Stimulated activated CD4-positive, alpha-beta T cell treated with anti-CD3 and anti-CD28 coated beads, TNF-alpha, amount 100 ng/mL, for 24 hours (primary cell): ENCODE measurements at places on chromosomes 7 and 10.

DNA sequence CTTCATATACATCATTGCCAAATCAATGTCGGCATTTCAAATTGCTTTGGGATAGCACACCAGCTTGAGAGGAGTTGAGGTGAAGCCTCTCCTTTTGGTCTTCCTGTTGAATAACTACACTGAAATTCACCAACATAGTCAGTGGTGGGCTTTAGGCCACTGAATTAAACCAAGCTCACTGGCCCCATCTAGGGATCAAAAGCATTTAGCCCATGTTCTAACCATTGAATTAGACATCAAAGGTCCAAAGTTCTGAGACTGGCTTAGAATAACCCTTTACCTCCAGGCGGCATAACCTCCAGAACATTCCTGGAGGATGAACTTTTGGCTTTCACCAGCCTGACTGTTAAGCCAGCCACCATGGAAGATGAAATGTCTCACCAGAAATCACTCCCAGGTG, 54.6 kb downstream of the BPGM start:
- no peak for DNase-seq

DNA sequence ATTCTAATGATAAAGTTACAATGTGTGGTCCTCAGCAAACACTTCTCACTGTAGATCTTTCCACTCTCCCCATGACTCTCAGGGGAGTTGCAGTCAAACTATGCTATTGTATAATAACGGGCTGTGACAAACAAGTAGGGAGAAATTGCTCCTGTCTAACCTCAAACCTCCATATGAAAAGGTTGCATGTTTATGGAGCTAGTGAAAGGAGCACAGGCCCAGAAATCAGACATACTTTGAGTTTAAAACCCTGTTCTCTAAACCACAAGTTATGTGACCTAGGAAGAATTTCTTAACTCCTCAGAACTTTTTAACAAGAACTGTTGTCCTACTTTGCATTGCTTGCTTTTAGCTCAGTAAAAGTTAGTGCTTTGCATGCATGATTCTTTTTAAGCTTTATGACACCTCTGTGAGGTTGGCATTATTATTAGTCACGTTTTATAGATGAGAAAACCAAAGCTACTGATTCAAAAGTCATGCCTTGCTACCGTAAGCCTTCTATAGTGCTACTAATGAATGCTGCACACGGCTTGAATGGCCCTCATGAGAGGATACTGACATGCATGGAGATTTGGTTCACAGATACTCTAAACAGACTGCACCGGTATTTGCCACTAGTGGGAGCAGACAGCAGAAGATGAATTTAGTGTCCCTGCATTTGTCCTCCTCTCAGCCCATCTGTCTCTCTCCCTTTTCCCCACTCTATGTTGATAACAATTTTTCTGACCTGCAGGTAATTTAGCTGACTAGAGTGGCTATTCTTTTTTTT, 129.5 kb upstream of the PCGF5 start:
- DNase-seq, result no peak

DNA sequence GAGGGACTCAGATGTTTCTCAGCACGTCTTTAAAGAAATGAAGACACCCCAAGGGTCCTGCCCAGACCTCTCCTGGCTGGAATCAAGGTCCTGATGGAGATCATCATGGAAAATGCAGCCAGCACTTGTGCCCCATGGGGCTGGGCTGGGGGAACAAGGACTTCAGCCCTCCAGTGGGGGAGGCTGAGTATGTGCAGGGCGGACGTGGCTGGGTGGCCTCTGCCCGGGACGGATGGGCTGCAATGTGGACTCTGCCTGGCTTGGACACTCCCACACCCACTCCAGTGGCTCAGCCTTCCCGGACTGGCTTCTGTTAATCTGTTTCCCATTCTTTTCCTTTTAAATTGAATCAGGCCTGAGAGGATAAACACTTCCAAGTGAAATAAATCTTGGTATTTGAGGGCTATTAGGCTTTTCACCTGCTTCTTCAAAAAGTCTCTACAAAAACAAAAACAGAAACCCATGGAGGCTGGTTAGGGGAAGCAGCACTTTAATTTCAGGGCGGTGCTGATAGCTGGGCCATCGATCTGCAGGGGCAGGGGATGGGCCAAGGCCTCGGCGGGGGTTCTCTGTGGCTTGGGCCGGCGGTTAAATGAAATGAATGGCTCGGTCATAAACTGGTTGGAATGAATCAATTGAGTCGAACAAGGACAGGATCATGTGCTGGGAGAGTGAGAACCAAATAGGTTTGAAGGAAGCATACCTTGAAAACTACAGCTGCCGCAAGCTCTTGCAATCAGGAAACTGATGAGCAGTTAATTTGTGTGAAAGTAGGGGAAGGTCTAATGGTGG, 51.4 kb downstream of the ADARB2 start:
- DNase-seq, result no peak

DNA sequence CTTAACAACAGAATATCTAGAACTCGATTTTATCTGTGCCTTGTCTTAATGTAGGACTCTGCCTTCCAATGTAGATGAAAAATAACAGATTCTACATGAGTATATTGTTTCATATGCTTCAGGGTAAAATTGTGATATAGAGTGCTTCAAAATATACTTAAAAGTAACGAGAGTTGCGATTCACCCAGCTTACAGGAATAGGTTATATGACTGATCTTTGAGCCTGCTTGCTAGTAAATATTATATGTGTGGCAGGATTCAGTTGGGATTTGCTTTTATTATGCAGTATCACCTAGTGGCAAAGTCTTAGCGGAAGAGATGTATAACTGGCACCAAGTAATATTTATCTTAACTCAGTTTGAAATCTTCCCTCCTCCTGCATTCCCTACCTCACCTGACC, 183.3 kb downstream of the SEMA3E start:
- DNase-seq, result no peak

DNA sequence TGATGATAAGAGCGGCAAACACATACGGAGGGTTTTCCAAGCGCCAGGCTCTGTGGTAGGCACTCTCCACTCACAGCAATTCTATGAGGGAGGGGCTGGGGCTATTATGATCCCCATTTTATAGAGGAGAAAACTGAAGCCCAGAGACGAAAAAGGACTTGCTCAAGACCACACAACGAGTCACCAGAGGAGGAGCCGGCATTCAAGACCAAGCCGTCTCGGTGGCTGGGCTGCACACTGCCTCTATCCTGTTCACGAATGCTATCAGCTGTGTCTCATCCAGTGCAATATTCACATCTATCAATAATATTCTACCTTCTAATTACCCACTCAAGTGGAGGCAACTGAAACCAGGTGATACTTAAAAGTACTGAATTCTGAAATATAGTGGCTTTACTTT, 67.8 kb upstream of the NMT2 start:
- DNase-seq, result no peak

- no peak for DNase-seq
These were observed 14.9 kb downstream of the SFTPD start for GRCh38 chr10:79933961-79934360.

GRCh38 chr10:131654471-131655087, 246.2 kb upstream of the PPP2R2D start:
- no peak for DNase-seq

- no peak for DNase-seq
These were observed 58.7 kb upstream of the PRPS1L1 start for GRCh38 chr7:18086165-18087025.
